ENCODE measurements at places on chromosomes 12 and 14.

DNA sequence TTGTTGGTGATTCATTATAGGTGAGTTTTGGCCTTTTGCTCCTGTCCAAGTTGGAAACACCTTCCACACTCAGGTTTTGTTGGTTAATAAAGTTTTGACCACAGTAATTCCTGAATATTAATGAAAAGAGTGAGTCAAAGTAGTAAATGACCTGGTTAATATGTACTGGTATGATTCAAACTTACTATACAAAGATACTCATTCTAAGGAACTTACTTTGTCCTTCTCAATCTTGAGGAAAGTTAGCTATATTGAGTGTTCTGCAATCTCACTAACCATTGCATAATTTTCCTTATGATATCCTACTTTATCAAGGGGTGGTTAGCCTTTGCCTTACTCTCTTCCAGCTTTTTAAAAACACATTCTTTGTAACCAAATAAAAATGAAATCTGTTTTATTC, 20.9 kb upstream of the HECTD1 start:
- DNase-seq, result no peak

GRCh38 chr14:89283327-89284060, 133.5 kb downstream of the FOXN3 start:
- DNase-seq, result no peak

DNA sequence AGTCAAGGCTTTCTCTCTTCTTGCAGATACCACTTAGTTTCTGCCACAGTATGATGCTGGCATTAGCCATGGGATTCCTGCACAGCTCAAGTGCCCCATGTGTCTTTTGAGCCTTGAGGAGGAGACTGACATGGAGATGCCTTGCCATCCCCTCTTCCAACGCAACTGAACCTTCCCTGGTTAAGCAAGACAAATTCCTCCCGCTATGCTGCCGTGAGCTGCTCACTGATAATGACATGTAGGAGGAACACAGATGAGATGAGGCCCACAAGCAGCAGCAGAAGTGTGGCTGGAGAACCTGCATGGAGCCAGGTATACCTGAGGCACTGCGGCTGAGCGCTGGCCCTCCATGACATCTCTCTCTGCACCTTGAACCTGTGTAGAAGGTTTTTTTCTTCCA, 15.4 kb upstream of the PPP1R1A start:
- DNase-seq, result no peak

DNA sequence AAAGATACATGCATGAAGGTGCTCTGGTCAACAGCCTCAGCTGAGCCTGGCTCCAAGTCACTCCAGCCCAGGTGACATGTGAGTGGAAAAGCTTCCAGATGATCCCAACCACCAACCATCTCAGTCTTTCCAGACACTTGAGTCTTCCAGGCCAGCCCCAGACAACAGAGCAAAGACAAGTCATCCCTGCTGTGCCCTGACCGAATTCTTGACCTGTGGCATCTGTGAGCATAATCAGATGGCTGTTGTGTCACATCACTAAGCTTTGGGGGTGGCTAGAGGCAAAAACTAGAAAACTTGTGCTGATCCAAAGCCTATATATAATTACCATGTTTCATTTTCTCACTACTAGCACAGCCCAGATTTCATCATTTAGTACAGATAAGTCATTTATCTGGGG, 50.8 kb upstream of the ISM2 start:
- no peak for DNase-seq

DNA sequence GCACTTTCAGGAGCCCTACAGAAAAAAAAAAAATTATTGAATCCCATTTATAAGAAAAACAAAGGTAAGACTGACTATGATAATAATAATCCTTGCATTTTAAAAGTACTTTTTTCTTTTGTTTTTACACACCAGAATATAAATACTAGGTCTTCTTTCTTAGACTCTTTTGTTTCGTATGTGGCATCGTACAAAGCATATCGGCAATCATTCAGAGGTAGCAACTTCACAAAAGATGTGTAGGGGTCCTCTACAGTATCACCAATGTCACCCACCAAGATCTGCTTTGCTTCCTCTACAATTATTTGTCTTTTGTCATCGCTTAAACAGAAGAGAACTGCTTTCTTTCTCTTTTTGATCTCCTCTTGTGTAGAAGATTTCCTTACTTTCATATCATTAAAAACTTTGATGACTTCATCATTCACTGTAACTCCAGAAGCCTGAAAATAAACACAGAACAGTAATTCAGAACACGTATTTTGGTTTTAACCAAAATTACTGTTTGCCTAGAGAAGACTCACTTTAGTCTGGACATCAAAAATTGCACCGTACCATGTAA, 1.2 kb downstream of the CFL2 start:
- no peak for DNase-seq

- no peak for DNase-seq
Observed at GRCh38 chr14:72383865-72384264, 451.6 kb downstream of the RGS6 start.

DNA sequence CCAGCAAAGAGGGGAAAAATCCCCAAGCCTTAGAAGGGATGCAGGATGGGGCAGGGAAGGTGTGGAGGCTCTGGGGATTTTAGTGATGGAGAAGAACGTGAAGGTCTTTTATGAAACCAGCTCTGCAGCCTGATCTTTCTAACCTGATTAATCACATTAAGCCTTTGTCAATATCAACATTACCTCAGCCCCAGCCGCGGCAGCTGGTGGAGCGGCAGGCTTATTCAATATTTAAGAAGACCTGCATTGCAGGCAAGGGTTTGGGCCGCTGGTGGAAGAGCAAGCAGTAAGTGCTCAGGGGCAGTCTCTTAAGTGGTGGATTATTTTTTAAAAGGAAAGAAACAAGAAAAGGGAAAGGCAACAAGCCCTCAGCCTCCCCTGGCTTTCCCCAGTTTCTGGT, 16.6 kb downstream of the RPH3A start:
- no peak for DNase-seq

DNA sequence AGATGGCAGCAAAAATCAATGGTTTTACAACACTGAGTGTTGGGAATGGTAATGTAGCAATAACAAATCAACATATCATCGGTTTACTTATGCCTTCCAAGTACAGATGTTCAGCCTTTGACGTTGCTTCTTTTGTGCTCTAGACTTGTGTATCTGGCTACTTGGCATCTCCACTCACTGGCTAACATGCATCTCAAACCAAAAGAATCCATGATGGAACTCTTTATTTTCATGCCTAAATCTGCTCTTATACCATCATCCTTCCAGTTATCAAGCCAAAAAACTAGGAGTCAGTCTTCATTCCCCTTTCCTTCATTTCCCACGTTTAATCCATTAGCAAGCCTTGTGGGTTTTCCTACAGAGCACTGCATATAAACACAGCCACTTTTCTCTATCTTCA, 89.2 kb upstream of the USP44 start:
- DNase-seq, result no peak

DNA sequence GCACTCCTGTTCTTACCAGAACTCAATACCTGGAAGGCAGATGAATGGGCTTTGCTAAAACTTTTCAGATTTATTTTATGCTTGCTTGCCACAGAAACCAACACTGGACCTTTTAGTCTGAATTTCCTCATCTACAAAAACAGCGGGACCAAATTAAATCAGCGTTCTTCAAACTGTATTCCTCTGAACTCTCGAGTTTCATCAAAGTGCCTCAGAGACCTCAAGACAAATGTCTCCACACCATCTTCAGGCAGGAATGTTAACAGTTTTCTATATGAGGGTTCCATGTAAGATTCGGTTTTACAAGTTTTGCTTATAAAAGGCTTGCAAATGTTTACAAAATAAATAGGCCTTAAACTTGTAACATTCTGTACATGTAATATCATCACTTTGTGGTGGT, 74.6 kb downstream of the MED13L start:
- no peak for DNase-seq

DNA sequence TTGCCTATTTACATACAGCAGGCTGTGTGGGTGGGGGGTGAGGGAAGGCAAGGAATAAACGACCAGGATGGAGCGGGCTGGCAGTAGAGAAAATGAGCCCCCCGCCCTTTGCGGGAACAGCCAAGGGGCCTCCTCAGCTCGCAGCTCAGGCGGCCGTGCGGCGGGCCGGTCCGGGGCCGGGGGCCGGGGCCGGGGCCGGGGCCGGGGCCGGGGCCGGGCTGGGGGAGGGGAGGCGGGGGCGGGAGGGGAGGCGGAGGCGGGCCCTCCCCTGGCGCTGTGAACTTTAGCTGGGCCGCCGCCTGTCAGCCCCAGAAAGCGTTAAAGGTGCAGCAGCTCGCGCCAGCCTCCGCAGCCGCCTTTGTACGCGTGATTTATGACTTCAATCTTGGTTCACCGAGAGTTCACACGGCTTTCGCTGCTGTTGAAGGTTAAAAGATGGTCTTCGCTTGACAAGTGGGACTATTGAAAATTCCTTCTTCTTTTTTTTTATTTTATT, 28.8 kb downstream of the HOXC4 start:
- no peak for DNase-seq

GRCh38 chr12:29103539-29103974, 45.5 kb upstream of the FAR2 start:
- no peak for DNase-seq
